ENCODE measurements at places on chromosomes 16 and 17.

DNA sequence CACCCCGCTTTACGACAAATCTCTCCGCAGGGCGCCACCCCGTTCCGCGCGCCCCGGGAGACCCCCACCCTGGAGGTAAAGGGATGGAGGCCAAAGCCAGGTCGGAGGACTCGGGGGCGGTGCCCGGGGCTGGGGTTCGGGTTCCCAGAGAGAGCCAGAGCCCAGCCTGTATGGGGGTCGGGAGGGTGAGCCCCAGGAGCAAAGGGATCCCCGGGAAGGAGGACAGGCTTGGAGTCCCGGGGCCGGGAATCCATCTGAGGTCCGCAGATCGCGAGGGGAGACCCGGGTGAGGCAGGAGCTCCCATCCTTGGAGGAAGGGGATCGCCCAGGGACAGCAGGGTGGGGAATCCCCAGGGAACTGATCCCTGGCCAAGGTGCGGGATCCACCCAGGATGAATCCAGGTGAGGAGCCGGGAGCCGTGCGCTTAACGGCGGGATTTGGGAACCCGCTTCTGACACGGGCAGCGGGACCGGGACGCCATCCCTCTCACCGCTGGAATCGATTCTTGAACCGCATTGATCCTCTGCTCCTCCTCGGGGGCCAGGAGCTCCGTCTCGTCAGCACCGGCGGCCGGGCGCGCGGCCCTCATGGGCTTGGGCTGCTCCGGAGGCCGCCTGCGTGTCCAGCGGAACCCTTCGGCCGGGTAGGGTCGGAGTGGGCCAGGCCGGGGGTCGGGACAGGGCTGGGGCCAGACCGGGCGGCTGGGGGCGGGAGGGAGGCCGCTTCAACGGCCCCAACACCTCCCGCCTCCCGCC lies at the start of gene MMD:
Gene MMD, minus strand, starts transcription at position 657 of the 756 bp plus-strand sequence. Its CDS starts 140 bp downstream, at position 517.
- no peak for DNase-seq

- DNase-seq, result no peak
Observed at GRCh38 chr17:66275651-66276050, 26.8 kb upstream of the PRKCA start.

DNA sequence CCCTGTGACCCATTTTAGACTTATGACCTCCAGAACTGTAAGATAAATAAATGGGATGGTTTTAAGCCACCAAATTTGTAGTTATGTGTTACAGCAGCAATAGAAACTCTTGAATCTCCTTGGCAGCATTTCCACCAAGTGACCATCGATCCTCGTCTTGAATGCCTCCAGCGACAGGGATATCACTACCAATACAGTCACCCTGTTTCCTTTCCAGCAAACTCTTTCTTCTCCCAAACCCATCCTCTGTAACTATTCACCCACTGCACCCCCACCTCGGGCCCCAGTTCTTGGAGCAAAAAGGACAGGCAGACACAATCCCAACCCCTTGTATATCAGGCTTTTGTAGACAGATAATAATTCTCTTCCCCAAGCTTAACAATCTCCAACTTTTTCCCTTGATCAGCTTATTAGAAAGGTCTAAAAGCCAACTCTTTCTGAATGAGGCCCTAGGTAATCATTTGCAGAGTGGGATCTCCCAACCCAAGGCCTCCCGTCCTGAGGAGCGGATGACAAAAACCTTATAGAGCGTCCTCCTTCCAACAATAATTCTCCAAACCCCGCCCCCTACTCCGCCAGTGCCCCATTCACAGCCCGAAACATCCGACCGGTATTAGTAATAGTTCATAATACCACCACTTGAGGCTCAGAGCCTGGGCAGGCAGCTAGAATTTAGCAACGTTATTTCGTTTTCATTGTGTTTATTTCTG lies 14.7 kb upstream of the PLLP start:
- DNase-seq, result no peak

- no peak for DNase-seq
Observed at GRCh38 chr16:88581033-88581432, 10.8 kb downstream of the ZC3H18 start.

DNA sequence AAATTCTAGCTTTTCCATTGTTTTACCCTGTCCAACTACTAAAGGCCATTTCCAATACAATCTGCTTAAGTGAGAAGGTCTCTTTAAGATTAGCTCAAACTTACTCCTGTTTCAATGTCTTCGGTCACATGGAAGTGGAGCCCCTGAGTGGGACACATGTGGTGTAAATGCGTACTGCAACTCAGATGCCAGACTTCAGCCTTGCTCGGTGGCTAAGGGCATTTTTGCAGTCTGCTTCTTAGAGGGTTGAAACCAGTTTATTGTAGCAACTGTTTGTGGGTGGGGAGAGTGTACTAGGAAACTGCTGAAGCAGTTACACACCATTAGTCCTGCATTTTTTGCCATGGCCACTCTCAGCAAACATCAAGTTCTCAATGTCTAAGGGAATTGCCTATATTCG lies 140.6 kb downstream of the PARN start:
- no peak for DNase-seq

- no peak for DNase-seq
Observed at GRCh38 chr16:89043636-89044417, 49.8 kb upstream of the ACSF3 start.

GRCh38 chr17:44768505-44769142 lies 9.8 kb downstream of the ADAM11 start:
- no peak for DNase-seq

GRCh38 chr17:164303-165235 lies 16.9 kb downstream of the DOC2B start:
- DNase-seq, result no peak

DNA sequence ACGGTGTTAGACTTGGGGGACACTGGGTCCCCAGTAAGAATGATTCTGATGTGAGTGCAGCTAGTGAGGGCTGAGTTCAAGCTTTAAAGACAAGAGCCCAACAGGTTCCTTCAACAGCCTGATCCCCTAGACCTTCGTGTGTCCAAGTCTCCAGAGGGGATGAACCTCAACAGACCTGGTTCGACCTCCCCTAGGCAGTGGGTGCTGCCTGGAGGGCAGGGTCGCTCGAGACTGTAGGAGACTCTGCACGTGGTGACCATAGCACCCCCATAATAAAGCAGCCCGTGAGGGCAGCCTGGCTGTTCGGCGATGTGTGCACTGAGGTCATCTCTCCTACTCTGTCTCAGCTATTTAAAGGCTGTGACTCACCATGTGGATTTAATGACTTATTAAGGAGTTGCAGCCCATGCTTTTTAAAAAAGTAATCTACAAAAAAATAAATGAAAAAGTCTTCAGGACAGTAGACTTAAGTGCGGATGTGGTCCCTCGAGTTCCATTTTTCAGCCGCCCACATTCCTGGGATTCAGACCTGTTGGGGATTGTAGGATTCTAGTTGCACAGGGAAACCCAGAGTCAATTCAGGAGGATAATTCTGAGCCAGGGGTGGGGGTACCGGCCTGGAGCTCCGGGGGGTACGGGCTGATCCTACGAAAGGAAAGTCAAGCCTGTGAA lies 23.4 kb upstream of the METRNL start:
- DNase-seq, result no peak

DNA sequence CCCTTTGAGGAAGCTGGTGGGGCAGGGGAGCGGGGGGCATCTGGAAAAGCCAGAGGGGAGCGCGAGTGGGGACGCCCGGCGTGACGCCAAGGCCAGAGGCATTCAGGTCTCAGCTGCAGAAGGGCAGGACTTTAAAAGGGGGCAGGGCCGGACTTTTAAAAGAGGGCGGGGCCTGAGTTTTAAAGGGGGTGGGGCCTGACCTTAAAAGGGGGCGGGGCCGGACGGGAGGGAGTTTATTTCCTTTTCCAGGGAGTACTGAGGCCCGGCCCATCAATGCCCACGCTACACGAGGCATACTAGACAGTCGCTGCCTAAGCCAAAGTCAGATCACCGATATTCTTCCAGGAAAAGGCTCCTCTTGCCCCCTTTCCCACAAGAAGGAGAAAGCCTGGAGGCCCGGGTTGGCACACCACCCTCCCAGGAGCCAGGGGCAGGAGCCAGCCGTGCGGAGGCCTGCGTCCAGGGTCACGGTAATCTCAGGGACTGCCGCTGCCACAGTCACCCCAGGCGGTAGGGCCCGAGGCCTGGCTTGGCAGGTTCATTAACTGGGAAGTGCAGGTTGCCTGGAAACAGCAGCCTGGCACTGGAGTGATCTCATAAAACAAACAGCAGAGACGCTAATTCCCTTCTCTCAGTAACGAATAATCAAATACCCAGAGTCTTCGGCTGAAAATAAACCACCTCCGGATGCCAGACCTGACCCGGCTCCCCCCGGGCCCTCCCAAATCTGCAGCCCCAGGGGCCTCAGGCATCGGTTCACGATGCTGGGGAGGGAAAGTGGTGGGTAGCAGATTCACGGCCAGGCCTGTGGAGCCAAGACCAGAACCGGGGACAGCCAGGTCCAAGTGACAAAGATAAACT lies 90.7 kb downstream of the TIMM22 start:
- DNase-seq, result no peak

- no peak for DNase-seq
Observed at GRCh38 chr16:1075546-1075945, 3.0 kb downstream of the SSTR5 start.

All from activated naive CD4-positive, alpha-beta T cell treated with anti-CD3 and anti-CD28 coated beads, Interleukin-2, amount 50 U/mL, for 16 hours (primary cell).